ENCODE measurements at places on chromosomes 4 and X. TPM values are rescaled to one million over a fixed set of nuclear protein-coding genes. Genes with fewer than 3 reads are reported as not detected.

DNA sequence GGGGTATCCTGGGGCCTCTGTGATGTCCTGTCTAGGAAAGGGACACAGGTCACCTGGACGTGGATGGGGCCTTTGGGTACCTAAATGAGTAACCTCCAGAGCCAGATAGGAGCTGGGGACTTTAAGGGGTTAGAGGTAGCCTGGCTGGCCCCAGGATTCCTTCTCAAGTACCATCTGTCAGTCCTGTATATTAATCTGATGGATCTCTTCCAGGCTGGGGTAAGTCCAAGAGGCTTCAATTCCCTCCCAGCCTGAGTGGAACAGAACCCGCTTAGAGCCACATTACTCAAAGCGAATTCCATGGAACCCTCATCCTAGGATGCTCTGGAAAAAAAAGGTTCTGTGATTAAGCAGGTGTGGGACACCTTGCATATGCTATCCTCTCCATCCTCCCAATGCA, 24.8 kb upstream of the MAP3K15 start:
- no peak for DNase-seq

- DNase-seq = no peak
Observed at GRCh38 chr4:130403221-130403620, 1307.3 kb downstream of the C4orf33 start.

DNA sequence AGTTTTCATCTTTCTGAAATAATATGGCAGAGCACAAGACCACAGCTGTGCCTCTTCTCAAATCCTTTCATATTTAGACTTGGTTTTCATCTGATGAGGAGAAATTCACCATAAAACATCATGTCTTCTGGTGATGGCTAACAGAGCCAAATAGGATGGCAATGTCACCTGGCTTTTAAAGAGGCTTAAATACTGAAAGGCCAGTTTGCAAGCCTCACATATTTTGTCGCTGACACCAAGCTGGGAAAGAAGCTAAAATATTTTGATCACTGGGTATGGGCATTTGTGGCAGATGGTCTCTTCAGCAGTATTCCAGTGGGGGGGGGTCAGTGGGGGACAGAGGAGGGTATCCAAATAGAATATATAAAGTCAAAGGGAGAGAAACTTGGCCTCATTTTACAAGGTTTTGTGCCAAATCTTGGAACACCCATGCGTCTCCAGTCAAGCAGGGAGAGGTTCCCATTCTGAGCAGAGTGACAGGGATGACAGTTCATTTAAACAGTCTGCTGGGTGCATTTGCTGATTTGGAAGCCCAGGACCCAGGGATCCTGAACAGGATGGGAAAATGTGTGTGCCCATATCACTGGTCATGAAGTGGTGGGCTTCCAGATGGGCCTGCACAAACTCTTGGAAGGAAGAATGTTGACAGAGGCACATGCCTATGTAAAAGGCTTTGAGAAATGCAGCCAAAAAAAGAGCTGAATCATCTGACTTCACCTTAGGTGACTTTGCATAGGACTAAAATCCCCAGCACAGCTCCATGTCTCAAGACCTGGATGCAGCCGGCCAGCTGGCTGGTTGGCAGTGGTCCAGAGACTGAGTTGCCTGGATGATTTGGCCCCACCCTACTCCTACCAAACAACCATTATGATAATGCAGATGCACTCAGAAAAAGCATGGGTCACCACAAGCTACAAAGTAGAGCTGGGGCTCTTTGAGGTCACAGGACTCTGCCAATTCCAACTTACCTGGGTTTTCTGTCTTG, 484.4 kb upstream of the NR3C2 start:
- DNase-seq = no peak

DNA sequence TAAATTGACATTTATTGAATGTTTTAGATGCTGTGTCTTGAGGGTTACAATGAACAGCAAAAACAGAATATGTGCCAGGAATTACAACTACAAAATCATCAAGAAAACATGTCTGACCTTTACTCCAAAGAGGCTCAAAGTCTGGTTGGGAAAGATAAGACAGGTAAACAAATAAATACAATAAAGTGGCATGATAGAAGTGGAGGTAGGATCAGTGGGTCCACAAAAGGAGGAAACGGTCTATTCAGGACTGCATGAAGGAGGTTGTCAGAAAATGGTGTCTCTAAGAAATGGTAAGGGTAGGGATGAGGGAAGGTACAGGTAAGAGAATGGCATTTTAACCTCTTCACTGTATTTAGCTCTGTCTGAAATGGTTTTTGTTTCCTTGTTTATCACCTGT, 3.8 kb downstream of the ARHGEF38 start:
- DNase-seq = no peak

Gene TTC29
- not detected for total RNA-seq

Gene PTTG2
- total RNA-seq = 7.7 TPM

Gene CXorf49
- not detected for total RNA-seq

Gene NUDT10
- 13.6 TPM for total RNA-seq

Measured in sigmoid colon (tissue), 7 donors.